ENCODE measurements at places on chromosomes 3 and 15. TPM values are rescaled to one million over a fixed set of nuclear protein-coding genes. Genes with fewer than 3 reads are reported as not detected.

GRCh38 chr15:51736751-51737521, 519 bp downstream of the LYSMD2 start:
- peak overlapping the region; percentile 71 for H3K27ac ChIP-seq
- no peaks in the 10 kb centered on the region for H3K27me3 ChIP-seq
- H3K4me3 ChIP-seq, result peak overlapping the region; percentile 78
- H3K4me1 ChIP-seq, result peaks cover 55% of the 10 kb centered on the region
- no peaks in the 10 kb centered on the region for H3K36me3 ChIP-seq

DNA sequence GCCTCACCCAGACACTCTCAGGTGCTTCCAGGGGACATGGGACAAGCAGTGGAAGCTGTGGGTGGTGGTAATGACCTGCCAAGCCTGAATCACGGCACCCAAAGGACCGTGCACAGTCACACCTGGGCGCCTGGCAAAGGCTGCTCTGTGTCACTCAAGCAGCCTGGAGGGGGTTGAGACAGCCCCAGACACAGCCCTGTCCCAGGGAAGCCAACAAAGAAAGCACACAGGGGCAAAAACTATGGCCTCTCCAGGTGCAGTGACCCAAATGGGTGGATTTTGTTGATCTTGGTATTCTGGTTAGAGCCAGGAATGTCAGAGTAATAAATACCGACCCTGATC, 15.0 kb upstream of the OCA2 start:
- no peak for DNase-seq
- no peaks in the 10 kb centered on the region for H3K27me3 ChIP-seq
- no peak overlapping the region for H3K27ac ChIP-seq
- H3K4me1 ChIP-seq, result no peaks in the 10 kb centered on the region

- H3K4me1 ChIP-seq, result no peaks in the 10 kb centered on the region
- H3K4me3 ChIP-seq, result no peak overlapping the region
Measured at GRCh38 chr3:195062866-195063540, 208.0 kb downstream of the XXYLT1 start.

The FOXB1 gene
- total RNA-seq, result 0.33 TPM

Data from CD8-positive, alpha-beta memory T cell (primary cell).